ENCODE measurements at places on chromosomes 1 and 21.

DNA sequence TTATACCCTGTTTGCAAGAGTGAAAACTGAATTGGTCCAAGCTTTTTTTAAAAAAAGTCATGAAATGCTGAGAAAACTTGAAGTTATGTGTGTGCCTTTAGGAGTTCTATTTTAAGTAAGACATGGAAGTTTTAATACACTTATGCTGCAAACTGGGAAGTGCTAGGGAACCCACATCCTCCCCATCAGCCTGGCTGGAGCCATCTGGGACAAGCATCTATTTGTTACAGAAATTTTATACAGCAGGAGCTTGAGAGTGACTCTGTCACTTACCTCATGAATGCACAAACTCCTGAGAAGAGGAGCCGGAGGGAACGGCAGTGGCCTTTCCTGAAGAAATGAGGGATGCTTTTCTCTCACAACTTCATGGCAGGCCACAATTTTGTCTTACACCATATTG is 78.2 kb upstream of the SLC44A3 start:
- no peak for DNase-seq

DNA sequence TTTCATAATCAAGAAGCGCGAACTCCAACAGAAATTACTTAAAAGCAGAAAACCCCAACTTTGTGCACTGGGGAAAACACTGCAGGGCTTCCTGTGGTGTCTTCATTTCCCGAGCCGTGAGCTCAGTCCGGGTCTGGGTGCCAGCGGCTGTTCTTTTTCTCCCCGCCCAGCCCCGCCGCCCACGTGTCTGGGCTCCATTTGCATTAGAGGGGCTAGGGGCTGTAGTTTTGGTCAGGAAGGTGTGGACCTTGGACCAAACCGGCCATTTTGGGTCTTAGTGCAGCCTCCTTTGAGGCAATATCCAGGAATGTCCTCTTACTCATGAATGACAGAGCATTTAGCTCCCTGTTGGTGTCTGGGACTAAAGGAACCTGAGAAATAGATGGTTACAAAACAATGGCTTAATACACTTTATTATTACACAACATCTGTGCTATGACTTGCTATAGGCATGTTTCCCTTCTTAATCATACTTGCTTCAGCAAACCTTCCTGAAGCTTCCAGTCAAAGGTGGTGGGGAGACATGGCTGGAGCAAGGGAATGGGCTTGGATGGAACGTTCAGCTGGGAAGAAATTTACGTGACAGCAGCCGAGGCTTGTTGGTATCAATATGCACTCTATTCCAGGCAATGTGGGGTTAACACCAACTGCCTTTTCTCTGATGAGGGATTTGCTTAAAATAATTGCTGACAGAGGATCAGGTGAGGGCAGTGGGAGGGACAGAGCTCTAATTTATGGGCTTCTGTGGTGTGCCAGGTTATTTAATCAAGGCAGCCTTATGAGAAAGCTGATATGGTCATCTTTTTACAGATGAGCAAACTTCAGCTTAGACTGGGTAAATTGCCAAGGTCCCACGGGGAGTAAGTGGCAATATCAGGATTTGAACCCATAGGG is 1.1 kb downstream of the AGTRAP start:
- peak; percentile 82 for DNase-seq

GRCh38 chr1:52914463-52914862 is 7.1 kb downstream of the ECHDC2 start:
- DNase-seq = no peak

- DNase-seq = no peak
Observed at GRCh38 chr1:210376836-210377372, 48.2 kb downstream of the HHAT start.

- DNase-seq = no peak
Observed at GRCh38 chr1:56073614-56074006, 505.8 kb downstream of the PLPP3 start.

DNA sequence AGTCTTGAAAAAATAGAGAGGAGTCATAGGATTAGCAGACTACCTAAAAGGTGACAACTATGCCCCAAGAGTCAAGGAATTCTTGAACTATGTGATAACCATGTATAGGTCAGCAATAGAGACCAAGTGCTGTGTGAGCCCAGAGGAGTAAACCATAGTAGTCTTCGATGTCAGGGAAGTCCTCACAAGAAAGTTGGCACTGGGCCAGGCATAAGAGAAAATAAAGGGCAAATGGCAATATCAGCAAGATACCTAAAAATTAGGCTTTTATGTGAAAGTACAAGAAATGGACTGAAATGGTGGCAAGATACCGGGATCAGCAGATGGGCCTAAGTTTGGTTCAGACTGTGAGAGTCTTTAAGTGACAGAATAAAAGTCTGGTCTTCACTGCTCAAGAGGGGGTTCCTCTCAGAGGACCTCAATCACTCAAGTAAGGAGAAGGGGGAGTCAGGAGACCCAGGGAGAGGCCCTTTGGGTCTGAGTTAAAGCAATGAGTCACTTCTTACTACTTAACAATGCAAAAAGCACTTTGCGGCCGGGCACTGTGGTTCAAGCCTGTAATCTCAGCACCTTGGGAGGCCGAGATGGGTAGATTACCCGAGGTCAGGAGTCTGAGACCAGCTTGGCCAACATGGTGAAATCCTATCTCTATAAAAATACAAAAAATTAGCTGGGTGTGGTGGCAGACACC is 95.0 kb downstream of the TEX35 start:
- no peak for DNase-seq

DNA sequence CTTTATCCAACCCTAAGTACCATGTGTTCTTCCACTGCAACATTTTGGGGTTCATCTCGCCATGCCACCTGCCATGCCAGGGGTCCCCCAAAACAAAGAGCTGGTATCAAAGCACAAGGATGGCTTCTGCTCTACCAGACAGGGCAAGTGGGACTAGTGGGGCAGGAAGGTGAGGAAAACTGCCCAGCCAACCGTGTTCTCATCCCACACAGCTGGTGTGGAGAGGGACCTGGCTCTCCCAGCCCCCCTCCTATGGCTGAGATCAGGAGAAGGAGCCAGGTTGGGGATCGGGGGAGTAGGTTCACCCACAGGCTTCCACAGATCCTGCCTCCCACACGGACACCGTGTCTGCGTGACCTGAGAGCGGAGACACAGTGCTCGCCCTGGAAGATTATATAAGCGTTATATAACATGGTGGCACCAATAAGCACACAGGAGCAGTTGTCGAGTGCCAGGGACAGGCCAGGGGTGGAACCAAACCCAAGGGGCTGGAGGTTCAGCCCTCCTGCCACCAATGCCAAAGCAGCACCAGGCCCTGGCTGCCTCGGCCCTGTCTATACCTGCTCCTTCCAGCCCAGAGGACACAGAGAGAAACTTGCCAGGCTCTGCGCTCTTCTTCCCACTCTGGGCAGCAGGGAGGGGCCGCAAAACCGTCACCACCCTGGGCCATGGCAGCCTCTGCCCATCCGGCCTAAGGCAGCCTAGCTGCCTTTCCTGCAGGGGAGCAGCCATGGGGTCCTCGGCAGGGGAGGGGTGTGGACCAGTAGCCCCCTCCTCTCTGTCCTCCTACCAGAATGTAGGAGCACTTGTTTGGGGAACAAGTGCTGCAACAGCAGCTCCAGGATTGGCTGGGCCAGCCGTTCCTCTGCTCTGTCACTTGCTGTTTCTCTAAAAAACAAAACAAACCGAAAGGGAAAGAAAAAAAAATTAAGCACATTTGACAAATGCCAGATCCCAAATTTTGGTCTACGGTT is 43.5 kb downstream of the CD34 start:
- DNase-seq = peak; percentile 77

DNA sequence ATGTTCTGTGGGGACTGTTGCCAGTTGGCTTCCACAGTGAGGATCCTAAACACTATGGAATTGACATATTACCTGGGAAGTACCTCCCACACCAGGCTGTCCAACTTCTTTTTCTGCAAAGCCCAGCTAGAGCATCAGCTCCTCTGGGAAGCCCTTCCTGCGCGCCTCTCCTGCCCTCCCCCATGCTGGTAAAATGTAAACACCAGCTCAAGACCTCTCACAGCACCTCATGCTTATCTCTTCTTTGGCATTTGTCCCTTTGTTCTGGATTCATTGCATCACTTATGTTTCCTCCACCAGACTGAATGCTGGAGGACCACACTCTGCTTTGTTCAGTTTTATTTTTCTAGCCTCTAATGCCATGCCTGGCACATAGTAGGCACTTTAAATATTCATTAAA is 172.1 kb downstream of the HHAT start:
- DNase-seq = no peak

GRCh38 chr1:8443558-8444194 is 125.8 kb downstream of the SLC45A1 start:
- DNase-seq = no peak

DNA sequence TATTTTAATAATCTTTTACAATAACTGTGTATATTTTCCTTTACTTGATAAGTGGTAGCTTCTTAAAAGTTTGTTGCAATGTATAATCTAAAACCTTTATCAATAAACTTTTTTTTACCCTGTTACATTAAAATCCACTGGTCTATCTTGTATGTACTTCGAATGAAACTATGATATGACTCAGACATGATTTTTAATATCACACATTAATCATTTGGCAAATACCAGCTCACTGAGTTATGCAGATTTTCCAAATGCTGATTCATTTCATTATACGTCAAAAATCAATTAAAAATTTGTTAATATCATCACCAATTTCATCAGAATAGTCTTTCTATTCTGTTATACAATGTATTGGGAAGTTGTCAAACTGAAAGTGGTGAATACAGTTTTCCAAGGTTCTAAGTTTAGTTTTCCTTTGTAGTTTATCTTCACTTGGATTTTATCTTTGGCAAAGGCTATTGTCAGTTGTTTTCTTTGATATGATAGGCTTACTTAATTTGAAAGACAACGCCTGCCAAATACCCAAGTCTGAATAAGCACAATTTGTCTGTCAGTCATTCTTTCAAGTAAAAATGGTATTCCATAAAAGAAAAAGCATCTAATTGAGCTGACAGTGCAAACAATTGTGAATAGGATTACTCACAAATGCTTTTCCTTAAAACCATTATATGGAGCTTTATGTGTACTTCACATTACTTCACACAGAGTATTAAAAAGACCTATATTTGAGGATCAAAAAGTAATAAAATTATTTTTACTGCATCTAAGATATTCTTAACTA is 127.0 kb downstream of the NME7 start:
- DNase-seq = no peak

GRCh38 chr1:53559854-53560580 is 100.8 kb downstream of the DMRTB1 start:
- DNase-seq = no peak
